ENCODE measurements at places on chromosomes 6 and 20.

GRCh38 chr20:36349384-36350170, 43.4 kb downstream of the DLGAP4 start:
- no peak for DNase-seq

- no peak for DNase-seq
Measured at GRCh38 chr6:1627827-1628560, 18.3 kb downstream of the FOXC1 start.

GRCh38 chr20:51127713-51128112, 104.8 kb upstream of the KCNG1 start:
- no peak for DNase-seq

DNA sequence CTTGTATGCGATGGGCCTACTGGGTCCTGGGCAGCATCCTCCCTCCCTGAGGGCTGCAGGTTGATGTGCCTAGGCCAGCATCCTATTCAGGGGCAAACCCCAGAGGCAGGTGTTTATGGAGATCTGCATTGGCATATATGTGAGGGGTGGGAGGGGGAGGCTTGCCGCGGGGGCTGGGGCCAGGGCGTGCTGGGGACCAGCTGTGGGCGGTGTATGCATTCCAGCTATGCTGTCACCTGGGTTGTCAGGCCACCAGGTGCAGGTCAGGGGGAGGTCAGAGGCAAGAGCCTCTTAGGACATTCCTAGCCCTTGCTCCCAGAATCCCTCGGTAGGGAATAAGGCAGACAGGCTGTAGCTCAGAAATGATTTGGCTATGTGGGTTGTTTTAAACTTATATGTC, 11.9 kb downstream of the FOXA2 start:
- no peak for DNase-seq

GRCh38 chr20:63079971-63080370, 73.2 kb upstream of the BHLHE23 start:
- DNase-seq, result no peak

GRCh38 chr20:48679599-48679998, 148.2 kb downstream of the PREX1 start:
- DNase-seq, result no peak

- no peak for DNase-seq
Measured at GRCh38 chr6:144365271-144365670, 80.1 kb downstream of the UTRN start.

DNA sequence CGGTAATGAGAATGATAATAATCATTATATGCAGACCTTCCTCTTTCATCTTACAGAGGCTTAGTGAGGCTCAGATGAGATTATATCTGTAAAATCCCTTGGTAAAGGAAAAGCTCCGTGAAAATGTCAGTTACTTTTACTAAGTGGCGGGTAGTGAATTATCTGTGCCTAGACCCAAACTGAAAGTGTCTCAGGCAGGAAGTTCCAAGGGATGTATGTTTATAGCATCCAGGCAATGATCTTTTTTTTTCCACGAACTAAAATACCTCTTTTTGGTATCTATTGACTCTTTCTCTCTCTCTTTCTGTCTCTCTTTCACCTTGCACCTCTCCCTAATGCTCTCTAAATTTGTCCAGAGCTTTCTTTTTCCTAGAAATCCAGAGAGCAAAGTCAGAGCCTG, 5.0 kb downstream of the TCF21 start:
- no peak for DNase-seq

DNA sequence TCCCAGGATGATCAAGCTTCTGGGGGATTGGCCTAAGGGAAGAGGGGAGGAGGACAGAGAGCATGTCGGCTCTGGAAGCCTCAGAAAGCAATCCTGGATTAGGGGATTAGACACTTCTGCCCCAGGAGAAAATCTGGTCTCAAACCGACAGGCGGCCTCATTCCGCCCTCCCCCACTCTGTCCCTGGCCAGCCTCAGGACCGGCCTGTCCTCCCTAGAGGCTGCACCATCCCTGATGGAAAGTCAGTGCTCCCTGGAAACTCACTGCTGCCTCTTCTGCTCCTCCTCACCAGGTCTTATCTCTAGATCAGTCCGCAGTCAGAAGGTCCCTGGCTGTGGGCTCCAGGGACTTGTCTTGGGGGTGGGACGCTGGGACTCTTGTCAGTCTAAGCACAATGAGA, 905 bp upstream of the SLC12A5 start:
- no peak for DNase-seq

DNA sequence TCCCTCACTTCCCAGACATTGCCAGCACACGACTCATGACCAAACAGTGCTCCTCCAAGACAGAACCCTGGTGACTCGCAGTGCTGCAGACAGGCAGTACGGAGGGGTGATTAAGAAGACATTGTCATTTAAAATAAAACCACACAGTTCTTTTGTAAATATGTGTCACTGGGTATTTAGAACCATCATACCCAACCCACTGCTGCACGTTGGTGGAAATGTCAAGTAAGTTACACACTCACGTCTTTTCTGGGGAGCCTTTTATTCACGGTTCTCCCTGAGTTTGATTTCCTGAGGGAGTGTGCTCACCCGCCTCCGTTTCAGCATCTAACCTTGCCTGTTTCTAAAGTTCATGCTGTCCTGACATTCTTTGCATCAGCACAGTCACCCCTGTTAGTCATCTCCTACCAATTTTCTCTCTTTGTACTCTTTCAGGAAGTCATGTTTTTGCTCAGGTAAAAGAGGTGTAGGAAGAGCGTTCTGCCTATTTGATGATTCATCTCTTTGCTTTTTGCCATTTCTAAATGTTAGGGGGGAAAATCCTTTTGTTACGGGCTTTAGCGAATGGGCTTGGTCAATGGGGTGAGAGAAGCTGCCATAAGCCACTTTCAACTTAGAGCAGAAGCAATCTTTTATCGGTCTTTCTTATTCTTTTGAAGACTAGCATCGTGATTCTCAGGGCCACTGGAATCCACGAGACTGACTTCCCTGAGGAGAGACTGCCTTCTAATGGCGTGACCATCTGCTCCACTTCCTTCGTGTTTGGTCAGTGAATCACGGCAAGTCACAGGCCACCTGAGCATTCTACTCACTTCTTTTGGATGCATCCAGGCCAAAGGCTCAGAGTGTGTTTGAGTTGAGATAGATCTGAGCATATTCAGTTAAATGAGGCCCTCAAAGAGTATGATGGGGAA, 512.8 kb upstream of the JARID2 start:
- DNase-seq, result peak; percentile 30

DNA sequence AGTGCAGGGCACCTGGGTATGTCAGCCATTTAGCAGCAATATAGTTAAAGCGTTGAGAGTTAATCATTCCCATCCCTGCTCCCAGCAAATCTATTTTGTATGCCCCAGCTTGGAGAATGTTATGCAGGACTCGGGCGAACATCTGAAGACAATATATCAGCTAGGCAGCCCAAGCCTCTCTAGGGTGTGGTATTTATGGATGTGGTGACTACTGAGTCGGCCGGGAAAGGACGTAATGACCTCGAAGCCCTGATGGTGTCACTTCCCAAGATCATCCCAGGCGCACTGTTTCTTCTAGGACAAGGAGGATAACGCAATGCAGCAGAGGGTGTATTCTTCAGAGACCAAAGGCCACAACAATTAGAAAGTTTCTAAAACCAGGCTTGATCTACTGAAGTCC, 63.6 kb upstream of the FAM184A start:
- DNase-seq, result no peak

DNA sequence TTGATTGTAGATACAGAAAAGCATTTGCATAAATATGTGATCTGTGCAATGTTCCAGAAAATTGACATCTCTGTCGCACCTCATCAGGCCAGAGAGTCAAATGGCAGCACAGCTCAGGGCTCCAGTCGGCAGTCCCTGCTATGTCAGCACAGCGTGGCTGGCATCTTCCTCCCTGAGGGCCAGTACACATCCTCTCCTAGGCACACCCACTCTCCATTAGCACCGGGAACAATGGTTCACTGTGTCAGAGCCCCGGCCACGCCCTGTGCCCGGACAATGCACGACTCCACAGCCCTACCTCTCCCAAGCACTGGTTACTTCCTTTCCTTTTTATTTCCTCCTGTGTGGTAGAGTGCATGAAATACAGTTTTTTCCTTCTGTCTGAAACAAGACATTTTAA, 114.9 kb downstream of the FOXC1 start:
- DNase-seq, result no peak

GRCh38 chr6:103081876-103082630, 1688.5 kb downstream of the GRIK2 start:
- DNase-seq, result no peak

DNA sequence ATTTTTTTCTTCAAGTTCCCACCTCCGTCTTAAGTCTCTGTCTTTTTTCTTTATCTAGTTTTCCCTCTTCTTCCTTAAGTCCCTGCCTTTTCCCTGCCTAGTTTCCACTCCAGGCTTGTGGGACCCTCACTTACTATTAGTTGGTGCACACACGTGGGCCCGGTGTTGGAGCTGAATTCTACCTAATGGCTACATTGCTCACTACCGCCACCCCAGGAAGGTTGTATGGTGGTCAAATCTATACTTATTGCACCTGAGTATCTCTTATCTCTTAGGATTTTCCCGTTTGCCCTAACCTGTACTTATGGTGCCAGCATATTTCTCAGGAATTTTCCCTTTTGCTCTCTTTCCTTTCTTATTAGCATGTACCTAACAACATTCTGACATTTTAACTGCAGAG, 692.8 kb downstream of the EPM2A start:
- no peak for DNase-seq

DNA sequence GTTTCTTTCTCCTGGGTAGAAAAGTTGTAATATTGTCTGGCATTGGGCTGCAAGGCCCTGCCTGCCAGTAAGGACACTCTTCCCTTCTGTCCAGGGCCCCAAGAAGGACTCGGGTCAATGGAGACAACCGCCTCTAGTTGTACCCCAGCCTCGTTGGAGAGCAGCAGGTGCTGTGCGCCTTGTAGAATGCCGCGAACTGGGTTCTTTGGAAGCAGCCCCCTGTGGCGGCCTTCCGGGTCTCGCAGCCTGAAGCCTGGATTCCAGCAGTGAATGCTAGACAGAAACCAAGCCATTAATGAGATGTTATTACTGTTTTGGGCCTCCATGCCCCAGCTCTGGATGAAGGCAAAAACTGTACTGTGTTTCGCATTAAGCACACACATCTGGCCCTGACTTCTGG, 37.0 kb downstream of the PLCG1 start:
- no peak for DNase-seq

- DNase-seq, result no peak
Measured at GRCh38 chr6:160667639-160668481, 3.8 kb upstream of the LPA start.

DNA sequence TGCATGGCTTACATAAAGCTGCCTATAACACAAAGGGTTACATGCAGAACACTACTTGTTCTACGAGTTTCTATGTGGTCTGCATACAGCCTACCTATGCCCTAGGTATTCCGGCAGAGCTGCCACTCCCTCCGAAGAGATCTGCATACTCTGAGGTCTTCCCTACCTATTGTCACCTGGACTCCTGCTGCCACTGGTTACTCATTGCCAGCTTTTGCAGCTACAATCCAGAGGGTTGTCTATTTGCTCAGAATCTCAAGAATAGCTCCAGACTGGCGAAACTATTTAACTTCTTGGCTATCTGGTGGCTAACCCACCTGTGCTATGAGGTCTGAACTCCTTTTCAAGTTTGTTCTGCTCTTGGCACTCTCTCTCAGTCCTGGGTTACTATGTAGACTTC, 323.3 kb downstream of the BMP2 start:
- no peak for DNase-seq

GRCh38 chr6:105988321-105988720, 97.8 kb upstream of the PRDM1 start:
- DNase-seq, result no peak

- DNase-seq, result no peak
Measured at GRCh38 chr6:80234401-80234800, 127.9 kb downstream of the BCKDHB start.

GRCh38 chr6:48973491-48973890, 489.6 kb downstream of the MMUT start:
- DNase-seq, result no peak
